ENCODE measurements at places on chromosomes 13 and 19. TPM values are rescaled to one million over a fixed set of nuclear protein-coding genes. Genes with fewer than 3 reads are reported as not detected.

DNA sequence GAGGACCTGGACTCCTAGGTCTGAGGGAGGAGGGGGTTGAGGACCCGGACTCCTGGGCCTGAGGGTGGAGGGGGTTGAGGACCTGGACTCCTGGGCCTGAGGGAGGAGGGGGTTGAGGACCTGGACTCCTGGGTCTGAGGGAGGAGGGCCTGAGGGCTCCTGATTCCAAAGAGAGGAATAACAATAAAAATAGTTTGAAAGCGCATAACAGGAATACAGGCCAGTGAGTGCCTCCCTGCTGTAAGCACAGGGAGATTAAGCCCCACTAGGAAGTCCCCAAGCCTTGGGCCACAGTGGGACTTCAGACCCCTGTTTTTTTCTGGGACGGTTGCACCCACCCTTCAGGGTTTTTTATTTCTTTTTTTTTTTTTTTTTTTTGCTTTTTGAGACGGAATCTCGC lies 1.2 kb upstream of the SBK2 start:
- no peak for DNase-seq

- DNase-seq = peak; percentile 63
Observed at GRCh38 chr19:12766051-12766521, 9.3 kb downstream of the HOOK2 start.

- DNase-seq = no peak
Observed at GRCh38 chr13:99966064-99966805, 5.3 kb downstream of the ZIC5 start.

DNA sequence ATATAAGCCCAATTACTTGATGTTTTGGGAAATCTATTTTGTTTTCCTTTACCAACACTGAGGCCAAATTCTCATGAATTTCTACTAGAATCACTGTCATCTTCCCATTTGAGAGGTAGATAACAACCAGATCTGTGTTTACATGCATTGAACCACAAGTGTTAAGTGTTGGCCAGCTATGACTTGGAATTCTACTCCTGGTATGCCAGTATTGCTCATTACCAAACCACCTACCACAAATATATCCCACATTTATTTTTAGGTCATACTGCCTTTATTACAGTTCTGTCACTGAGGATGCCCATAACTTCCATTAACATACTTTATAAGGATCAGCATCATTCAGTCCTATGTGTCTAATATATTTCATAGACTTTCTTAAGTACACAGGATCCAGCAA lies 328.9 kb downstream of the DIAPH3 start:
- no peak for DNase-seq

GRCh38 chr13:93140912-93141311 lies 85.7 kb upstream of the GPC6 start:
- DNase-seq = no peak

GRCh38 chr13:23427881-23428528 lies 5.5 kb downstream of the SACS start:
- no peak for DNase-seq

- no peak for DNase-seq
Observed at GRCh38 chr13:91111476-91112200, 235.8 kb upstream of the MIR17HG start.

DNA sequence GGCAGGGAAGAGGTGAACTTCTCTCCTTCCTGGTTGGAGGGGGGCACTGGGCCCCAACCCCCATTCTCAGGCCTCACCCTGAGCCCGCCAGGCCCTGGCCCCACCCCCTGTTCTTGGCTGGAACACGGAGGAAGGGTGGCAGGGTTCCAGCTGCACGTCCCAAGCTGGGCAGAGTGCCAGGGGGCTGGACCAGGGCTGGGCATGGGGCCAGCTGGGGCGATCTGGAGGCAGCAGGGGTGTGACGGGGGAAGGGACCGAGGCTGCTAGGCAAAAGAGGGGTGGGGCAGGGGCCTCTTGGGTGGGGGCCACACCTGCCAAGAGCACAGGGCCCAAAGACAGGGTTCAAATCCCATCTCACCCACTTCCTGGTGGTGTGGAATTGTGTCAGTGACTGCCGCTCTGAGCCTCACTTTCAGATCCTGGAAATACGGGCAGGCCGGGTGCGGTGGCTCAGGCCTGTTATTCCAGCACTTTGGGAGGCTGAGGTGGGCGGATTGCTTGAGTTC lies 2.2 kb downstream of the HIF3A start:
- peak; percentile 97 for DNase-seq

GRCh38 chr19:5128251-5128935 lies 159.5 kb downstream of the KDM4B start:
- peak; percentile 81 for DNase-seq

Gene PSG3
- total RNA-seq = not detected

DNA sequence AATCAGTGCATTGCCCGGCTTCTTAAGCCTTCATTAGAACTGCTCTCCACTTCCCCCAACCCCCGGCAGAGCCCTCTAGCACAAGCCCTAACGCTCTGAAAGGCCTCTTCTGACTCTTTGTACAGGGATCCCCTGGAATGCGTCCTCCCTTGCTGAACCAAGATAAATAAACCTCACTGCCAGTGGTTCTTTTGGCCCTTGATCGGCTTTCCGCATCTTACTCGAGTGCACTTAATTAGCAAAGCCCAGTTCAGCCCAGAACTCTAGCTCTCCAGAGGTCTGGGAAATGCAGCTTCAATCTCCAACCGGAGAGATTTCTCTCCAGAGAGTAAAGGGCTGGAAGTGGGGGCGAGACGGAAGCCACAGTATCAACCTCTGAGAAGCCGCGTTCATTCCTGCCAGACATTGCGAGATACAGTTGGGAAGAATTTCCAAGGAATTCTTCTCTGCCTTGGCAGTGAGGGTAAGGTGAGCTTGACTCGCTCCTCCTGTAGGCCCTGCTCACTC lies 8.7 kb upstream of the ZNF444 start:
- no peak for DNase-seq

Gene SKA3
- 0.41 TPM for total RNA-seq

Gene PALM3
- total RNA-seq = 16.2 TPM

GRCh38 chr19:55369653-55370304 lies 484 bp downstream of the IL11 start:
- no peak for DNase-seq

DNA sequence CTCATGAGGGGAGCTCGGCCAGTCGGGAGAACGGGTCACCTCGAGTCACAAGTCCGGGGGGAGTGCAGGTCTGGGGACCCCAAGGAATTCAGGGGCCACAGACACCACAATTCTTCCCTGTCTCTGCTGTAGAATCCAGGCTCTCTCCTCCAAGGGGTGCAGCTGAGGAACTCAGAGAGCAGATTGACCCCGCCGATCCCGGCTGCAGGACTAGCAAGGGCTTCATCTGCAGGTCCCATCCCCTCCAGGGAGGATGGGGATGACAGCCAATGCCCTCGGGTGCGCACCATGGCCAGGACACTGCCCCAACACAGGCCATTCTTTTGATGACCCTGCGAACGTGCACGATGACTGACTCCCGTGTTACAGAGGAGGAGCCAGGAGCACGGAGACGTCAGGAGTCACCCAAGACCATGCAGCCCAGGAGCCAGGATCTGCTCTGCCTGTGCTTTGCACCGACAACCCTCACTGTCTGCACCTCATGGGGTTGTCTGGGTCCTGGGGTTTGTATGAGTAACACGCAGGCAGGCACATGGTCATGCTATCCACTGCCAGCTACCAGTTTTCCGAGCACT lies 48.5 kb upstream of the TUBGCP3 start:
- no peak for DNase-seq

- no peak for DNase-seq
Observed at GRCh38 chr13:38688674-38689073, 1.8 kb downstream of the FREM2 start.

DNA sequence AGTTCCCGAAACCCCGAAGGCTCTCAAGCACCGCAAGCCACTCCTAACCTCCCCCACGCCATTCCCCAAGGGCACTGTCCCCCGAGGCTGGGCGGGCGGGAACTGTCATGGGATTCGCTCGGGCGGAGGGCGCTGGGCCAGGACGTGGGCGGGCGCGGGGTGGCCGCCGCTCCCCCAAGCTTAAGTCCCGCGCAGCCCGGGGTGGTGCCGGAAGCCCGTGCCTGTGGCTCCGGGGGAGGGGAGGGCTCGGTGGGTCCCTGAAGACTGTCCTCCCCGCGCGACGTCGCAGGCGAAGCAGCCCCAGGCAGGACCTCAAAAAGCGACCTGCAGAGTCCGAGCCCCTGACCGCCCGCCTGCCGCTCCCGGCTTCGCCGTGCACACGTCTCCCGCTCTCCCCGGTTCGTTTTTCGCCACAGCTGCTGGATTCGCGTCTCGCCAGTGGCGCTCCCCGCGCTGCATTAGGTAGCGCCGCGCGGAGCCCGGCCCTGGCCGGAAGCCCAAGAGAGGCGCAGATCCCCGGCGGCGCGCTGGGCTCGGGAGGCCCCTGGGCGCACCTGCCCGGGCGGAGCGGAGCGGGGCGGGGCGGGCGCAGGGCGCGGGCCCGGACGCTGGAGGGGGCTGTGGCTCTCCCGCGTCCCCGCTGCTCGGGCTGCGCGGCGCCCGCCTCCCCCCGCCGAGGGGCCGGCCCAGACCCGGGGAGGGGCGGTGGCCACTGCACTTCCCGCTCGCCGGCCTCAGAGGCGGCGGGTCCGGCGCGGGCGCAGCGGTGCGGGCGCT lies at the start of gene FARP1:
Gene FARP1 (plus strand): TSS at position 715 of the 777 bp plus-strand sequence. CDS start 70,149 bp downstream, outside the sequence.
- DNase-seq = peak; percentile 86

- DNase-seq = no peak
Observed at GRCh38 chr13:19103140-19103539, 78.5 kb downstream of the TUBA3C start.

DNA sequence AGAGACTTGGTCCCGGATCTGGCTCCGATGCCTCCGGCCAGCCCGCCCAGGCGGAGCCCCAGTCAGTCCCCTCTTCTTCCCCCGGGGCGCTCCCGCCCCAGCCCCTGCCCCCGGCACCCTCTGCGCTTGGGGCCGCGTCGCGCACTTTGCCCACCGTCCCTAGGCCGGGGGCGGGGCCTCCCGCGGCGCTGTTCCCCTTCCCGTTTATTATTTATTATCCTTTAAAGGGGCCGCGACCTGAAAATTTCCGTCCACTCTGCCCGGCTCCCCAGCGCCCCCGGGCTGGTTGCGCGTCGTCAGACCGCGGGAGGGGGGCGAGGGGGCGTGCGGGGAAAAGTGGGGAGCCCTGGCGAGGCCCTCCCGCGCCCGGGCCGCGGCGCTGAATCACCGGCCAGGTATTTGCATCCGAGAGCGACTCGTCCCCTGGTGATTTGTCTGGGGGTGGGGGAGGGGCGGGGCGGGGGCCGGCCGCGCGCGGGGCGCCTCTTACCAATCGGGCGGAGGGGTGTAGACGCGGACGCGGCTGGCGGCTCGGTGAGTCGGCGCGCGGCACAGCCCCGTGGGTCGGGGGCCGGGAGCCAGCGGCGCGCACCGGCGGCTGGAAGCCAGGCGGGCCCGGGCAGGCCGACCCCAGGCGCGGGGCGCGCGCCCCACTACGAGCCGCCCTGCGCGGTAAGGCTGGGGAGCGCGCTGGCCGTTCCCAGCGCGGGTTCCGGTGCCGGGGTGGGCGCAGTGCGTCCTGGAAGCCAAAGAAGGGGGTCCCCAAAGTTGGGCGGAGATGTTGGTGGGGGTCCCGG lies at the start of gene ARID3A:
Gene ARID3A (plus strand): TSS at position 510 of the 797 bp plus-strand sequence. CDS start 3,494 bp downstream, outside the sequence.
- peak; percentile 90 for DNase-seq

Gene ZNF536
- 0.32 TPM for total RNA-seq

DNA sequence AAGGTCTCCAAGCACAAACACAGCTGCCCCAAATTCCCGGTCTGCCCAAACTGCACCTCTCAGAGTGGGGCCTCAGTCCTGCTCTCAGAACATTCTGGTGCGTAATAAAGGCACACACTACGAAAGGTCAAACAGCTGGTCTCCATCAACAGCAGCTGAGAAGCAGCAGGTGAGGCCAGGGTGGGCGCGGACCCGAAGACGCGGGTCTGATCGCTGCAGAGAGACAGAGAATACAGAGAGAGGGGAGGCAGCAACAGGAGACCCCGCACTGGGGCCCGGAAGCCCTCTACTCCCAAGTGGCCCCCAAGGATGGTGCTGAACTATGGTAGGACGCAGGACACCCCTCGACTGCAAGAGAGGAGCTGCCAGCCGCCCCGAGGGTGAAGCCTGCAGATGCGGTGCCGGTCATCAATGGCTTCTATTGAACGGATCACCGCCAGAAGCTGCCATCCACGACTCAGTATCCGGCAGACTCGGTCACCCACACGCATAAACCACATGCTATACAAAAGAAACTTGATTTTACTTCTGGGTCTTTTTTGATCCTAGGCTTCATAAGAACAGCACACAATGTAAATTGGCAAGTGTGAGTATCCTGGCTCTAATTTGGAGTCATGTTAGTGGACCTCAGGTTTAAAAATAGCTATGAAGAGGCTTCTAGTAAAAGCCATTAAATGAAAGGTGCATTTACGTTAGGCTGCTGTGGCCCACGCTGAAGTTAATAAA lies 33.4 kb downstream of the STK24 start:
- no peak for DNase-seq

- DNase-seq = no peak
Observed at GRCh38 chr13:33884531-33885220, 66.7 kb downstream of the RFC3 start.

- no peak for DNase-seq
Observed at GRCh38 chr19:51002089-51002532, 707 bp upstream of the KLK8 start.

Gene KLK3
- total RNA-seq = not detected

Gene CKM
- not detected for total RNA-seq

DNA sequence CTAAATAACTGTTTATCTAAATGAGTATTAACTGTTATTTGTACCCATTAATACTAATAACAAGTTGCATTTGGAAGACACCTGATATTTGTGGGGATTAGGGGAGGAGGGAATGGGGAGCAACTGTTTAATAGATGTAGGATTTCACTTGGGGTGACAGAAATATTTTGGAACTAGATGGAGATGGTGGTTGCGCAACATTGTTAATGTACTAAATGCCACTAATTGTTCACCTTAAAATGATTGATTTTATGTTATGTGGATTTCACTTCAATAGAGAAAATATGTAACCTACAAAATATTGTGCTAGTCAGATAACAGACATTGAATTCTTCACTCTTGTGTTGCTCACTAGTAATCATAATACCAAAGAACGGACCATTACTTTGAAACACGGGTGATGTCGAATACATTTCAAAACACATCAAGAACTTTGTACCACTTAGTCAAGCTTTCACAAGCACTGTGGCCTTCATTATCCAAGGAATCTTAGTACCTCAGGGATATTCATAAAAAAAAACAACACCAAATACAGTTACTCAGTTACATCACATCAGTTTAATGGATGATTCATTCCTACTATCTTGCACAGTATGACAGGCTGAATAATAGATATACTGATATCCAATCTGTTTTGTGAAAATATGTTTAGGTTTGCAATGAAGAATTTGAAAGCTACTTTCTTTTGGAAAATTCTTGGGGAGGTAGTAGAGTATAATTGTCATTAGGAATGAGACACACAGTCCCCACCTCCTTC lies 721.8 kb downstream of the PCDH9 start:
- DNase-seq = no peak
